ENCODE measurements at places on chromosomes 5 and 9. TPM values are rescaled to one million over a fixed set of nuclear protein-coding genes. Genes with fewer than 3 reads are reported as not detected.

The RIOK2 gene
- 31.1 TPM for total RNA-seq

The HSPA4 gene
- total RNA-seq: 109 TPM

The SV2C gene
- total RNA-seq: 0.07 TPM

The GPR150 gene
- total RNA-seq: 0.54 TPM

The LOX gene
- total RNA-seq: not detected

The ANKRD33B gene
- total RNA-seq: 13.3 TPM

The CDKN2B-AS1 gene
- 4.8 TPM for total RNA-seq

The MYO10 gene
- not detected for total RNA-seq

The PRR16 gene
- not detected for total RNA-seq

The NIPAL4 gene
- 0.54 TPM for total RNA-seq
